Activated CD4-positive, alpha-beta T cell treated with anti-CD3 and anti-CD28 coated beads, Interleukin-2, Interleukin-4, amounts not matched to agents 100 ng/mL and 50 ng/mL, durations not matched to agents 16 hours and 8 hours (primary cell): ENCODE measurements at places on chromosomes 1 and 21.
A peak's percentile ranks its signal among the peaks of the same experiment; 100 is the strongest.

GRCh38 chr1:26820784-26821269 is 5.7 kb upstream of the ZDHHC18 start:
- DNase-seq: no peak

DNA sequence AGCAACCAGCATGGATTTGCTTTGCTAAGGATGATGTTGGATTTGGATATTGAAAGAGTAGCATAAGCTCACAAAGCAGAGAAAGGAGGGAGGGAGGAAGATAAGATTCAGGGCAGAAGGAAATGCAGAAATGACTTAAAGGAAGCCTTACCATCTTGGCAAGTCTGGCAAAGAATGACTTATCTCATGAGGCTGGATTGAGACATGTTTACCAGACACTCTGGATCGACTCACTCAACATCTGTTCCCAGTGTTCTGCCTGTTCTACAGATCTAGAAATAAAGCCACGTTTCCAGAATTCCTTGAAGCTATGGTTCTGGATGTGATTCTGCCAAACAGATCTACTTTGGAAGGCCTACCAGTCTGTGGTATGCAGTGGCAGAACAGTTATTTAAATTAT is 38.8 kb upstream of the CTBS start:
- DNase-seq: no peak

DNA sequence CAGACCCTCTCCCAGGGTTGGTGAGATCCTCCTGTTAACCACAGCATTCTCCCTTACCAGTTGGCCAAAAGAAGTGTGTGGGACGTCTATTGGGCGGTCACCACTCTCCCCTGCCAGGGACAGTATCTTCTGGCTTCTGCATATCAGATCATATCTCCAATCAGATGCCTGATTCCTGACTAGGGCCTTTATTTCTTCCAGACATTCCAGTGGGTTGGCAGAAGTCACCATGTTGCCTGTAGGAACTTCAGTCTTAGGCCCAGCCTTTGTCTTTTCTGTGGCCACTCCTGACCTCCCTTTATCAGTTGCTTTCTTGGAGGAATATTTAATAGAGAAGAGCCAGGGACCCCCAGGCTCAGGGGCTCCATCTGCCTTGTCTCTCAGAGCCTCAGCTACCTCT is 130.4 kb upstream of the F3 start:
- no peak for DNase-seq

- DNase-seq: no peak
These were observed 401 bp downstream of the WNT9A start for GRCh38 chr1:227947386-227947675.

DNA sequence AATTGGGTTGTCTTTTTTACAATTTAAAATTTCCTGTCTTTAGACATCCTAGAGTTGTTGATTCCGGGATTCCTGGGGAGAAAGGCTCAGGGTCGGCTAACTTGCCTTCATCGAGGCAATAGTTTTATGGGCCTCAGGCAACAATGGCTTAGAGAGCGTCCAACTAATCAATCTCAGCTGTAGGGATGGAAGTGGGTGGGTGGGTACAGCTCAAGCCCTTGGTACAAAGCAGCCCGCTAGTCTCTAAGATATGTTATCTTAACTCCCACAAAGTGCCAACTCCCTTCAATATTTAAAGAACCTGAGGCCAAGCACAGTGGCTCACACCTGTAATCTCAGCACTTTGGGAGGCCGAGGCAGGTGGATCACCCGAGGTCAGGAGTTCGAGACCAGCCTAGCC is 6.9 kb upstream of the FMN2 start:
- no peak for DNase-seq

DNA sequence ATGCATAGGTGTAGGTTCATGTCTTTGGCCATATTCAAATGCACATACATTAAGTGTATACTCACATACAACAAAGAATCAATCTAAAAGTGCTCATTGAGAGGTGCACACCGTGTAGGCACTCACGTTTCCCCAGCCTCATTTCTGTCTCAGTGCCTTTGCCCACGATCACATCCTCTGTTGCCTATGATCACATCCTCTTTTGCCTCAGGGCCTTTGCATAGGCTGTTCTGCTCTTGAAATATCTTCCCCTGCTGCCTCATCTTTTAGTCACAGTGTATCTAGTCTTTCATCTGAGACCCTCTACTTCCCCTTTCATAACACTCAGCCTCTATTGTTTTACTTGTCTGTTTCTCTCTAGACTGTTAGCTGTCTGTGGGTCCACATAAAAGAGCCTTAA is 69.3 kb downstream of the FOXD2 start:
- no peak for DNase-seq

DNA sequence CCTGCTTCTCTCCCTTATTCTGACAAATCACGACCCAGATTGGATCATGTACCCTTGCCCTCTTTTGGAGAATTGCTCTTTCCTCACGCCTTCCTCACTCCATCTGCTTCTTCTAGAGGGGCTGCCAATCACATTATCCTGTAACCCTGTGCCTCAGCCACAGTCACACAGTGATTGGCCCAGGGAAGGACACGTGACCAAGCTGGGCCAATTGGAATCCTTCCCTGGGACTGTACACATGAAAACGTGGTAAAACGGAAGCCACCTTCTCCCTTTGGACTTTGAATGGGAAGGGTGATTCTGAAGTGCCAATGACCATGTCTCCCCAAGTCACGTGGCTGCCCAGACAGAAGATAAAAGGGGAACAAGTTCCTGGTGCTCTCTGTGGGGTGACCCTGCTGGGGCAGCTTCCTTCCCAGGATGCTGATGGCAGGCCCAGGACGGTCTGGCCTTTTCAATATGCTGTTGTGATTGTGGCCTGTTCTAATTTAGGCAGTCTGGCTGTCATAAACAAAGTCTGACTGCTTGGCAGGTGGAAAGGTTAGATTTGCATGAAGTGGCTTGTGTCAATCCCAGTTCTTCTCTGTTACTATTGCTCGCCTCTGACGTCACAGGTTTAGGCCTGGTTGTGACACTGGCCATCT is 92.9 kb downstream of the UBIAD1 start:
- DNase-seq: no peak

- no peak for DNase-seq
These were observed 17.1 kb downstream of the ETS2 start for GRCh38 chr21:38822778-38823238.

GRCh38 chr1:169347688-169348382 is 19.8 kb downstream of the NME7 start:
- no peak for DNase-seq

DNA sequence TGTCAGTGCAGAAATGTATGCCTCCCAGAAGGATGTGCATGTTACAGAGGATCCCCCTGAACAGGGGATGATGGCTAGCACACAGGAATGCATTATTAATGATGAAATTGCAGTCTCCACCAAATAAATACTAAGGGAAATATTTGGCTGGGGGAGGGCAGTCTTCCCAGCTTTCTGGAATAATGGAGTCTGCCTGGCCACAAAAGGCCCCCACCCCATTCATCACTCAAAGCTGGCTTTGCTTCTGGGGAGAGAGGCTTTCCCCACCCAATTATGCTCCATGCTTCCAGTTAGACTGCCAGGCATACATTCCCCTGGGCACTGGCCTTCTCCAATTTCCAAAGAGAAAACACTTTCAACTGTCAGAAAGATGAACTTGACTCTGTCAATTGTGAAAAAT is 302.7 kb downstream of the SIPA1L2 start:
- no peak for DNase-seq

DNA sequence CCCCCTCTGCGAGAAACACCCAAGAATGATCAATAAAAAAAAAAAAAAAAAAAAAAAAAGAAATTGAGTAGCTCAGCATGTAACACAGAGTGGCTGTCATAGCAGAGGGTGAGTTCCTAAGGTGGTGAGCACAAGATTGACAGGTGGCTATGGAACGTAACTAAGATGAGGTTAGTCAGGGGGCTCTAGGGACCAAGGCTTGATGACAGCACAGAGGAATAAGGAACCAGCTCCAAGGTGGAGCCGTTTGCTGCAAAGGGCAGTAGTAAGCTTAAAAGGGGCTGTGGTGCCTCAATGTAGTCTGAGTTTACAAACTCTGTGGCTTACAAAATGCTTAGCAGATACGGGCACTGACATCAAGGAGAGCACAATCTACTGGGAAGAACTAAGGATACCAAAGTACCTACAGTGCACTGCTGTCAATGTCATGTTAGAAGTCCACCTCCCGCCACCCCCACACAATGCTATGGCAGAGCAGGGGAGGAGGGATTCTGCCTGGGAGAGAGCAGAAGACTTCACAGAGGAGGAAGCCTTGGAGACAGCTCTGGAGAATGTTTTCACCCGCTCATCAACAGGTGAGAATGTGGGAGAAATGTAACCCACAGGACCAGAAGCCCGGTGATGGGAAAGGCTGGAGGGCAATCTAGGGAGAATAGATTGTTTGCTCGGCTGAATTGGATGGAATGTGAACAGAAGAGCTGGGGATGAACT is 13.1 kb downstream of the IQGAP3 start:
- no peak for DNase-seq

DNA sequence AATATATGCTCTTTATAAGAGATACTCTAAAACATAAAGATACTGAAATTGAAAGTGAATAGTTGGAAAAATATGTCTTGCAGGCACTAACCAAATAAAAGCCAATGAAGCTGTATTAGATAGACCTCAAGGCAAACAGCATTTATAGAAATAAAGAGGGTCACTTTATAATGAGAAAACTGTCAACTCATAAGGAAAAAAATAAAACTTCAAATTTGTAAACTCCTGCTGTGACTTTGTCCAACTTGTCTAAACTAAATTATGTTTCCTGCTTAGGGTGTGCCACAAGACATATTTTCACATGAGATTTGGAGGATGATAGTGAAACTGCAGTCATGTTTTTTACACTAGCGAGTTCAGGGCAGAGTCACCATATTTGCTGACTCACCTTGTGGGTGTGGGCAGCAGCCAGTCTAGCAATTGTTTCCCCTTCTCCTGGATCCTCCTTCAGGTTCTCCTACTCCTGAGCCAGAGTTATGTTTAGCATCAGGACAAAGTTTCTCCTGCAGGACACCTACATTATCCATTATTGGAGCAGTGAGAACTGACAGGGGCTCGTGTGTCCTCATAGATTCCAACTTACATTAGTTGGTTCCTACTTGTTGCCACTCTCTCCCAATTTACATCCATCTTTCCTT is 43.8 kb downstream of the CD53 start:
- peak; percentile 67 for DNase-seq

DNA sequence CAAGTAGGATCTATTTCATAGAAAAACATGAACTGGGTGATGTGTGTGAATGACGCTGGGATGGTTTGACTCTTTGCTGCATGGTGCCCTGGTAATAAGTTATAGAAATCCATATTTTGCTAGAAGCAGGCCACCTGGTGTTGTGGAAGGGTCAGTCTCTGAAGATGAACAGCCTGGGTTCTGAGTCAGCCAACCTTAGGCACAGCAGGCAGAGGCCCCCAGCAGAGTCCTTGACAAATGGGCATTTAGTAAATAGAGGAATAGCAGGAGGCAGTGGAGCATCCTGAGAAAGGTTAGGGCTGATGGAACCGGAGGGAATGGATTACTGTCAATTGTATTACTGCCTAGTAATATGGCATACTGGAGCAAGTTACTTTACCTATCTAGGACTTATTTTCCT is 20.9 kb downstream of the FGGY start:
- no peak for DNase-seq

GRCh38 chr1:6420454-6421042 is 829 bp upstream of the HES2 start:
- DNase-seq: peak; percentile 14

DNA sequence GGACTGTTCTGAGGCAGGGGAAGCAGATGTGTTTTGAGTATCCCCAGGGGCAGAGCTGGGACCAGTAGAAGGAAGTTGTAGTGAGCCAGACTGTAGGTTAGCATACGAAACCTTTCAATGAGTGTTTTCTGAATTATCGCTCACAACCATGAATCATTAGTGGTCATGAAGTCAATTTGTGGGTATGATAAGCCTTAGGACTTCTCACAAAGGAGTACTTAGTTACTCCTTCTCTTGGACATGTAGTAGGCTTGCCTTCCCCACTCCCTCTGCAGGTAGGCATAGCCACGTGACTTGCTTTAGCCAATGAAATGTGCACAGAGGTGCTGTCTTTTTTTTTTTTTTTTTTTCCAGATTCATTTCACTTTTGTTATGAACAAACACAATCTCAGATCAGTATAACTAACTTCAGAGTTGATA is 23.9 kb upstream of the FAAH start:
- peak; percentile 4 for DNase-seq

DNA sequence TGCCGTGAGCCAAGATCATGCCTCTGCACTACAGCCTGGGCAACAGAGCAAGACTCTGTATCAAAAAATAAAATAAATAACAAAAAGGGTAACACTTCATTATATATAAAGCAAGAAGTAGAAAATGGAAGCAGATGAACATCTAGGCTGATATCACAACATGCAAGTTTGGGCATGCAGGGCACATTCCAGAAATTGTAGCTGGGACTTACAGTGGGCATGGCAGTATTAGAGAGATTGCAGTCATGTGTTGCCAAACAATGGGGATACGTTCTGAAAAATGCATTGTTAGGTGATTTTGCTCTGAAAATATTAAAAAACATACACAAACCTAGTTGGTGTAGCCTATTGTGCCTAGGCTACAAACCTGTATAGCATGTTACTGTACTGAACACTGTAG is 441.0 kb upstream of the PRMT6 start:
- DNase-seq: no peak

GRCh38 chr1:63668298-63668697 is 75.1 kb downstream of the PGM1 start:
- DNase-seq: no peak

- DNase-seq: no peak
These were observed 56.2 kb downstream of the COL24A1 start for GRCh38 chr1:86100401-86100800.

DNA sequence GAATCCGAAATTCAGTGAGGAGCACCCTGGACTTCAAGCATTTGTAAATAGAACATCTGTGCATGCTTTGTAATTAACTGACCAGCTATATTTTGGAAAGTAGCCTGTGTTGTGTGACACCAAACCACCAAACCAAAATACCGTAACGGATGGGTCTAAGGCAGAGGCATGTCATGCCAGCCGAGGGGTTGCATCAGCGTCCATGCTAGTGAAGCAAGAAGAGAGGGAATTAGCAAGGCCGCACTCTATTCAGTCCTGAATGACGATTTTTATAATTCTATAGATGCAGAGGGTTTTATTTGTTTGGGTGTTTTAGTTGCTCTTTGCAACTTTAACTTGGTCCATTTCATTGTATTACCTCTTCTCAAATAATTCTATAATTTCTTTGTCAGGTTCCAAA is 116.8 kb upstream of the SMYD2 start:
- DNase-seq: no peak

- DNase-seq: no peak
These were observed 236.4 kb upstream of the BEND5 start for GRCh38 chr1:49013079-49013478.

GRCh38 chr1:7002728-7003127 is 217.5 kb downstream of the CAMTA1 start:
- DNase-seq: no peak

DNA sequence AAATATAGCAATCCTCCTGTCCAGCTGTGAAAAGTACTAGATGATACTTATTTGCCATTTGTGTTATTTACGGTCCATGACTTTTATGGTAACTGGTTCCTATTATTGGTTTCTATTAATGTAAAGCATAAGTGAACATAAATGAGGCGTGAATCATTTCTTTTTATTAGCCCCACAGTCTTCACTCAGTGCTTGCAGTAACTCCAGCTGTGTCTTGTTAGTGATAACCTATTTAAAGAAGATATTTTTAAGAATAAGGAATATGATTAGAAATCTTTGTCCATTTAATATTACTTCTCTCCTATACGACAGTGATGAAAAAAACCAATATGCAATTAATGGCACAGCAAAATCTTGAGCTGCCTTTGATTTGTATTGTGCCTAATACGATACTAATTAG is 149.9 kb downstream of the SPATA17 start:
- no peak for DNase-seq
